ENCODE measurements at places on chromosomes 16 and 17.

GRCh38 chr17:31095236-31096105 lies 694 bp downstream of the NF1 start:
- DNase-seq = peak; percentile 27

DNA sequence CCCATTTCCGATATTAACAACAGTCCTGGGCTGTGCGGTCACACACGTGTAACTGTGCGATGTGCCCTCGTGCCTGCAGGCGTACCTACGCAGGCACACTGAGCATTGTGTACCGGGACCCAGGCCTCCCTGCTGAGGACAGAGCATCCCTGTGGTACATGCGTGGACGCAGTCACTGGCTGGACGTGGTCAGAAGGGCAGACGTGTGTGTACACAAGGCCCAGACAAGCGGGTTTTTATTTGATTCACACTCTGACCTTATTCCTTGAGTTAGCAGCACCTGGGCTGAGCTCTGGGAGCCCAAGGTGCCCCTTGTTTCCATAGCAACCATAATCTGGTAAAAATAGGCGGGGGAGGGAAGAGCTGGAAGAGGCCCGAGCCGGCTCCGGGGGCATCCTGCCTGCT lies 19.5 kb downstream of the RAP1GAP2 start:
- no peak for DNase-seq

- DNase-seq = no peak
Observed at GRCh38 chr16:9070254-9070653, 21.2 kb upstream of the HAPSTR1 start.

- DNase-seq = no peak
Observed at GRCh38 chr17:67982686-67983382, 13.4 kb downstream of the C17orf58 start.

DNA sequence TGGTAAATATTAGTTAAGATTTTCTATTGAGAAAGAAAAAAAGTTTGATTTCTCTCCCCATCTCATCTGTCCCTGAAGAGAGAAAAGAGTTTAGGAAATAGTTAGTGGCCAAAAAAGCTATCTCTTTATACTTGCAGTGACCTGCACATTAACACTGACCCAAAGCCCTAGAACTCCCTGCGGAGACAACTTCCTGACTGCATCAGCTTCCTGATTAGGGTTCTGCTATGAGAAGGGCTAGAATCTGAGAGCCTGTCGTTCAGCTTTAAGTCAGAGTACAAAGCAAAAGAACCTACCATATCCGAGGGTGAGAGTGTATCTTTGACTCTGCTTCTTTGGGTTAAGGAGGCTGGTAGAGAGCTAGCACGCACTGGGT lies 24.7 kb downstream of the LIMD2 start:
- DNase-seq = peak; percentile 39

- DNase-seq = no peak
Observed at GRCh38 chr17:77217566-77217965, 76.8 kb downstream of the SEC14L1 start.

GRCh38 chr16:81633680-81634379 lies 145.3 kb upstream of the PLCG2 start:
- DNase-seq = no peak

DNA sequence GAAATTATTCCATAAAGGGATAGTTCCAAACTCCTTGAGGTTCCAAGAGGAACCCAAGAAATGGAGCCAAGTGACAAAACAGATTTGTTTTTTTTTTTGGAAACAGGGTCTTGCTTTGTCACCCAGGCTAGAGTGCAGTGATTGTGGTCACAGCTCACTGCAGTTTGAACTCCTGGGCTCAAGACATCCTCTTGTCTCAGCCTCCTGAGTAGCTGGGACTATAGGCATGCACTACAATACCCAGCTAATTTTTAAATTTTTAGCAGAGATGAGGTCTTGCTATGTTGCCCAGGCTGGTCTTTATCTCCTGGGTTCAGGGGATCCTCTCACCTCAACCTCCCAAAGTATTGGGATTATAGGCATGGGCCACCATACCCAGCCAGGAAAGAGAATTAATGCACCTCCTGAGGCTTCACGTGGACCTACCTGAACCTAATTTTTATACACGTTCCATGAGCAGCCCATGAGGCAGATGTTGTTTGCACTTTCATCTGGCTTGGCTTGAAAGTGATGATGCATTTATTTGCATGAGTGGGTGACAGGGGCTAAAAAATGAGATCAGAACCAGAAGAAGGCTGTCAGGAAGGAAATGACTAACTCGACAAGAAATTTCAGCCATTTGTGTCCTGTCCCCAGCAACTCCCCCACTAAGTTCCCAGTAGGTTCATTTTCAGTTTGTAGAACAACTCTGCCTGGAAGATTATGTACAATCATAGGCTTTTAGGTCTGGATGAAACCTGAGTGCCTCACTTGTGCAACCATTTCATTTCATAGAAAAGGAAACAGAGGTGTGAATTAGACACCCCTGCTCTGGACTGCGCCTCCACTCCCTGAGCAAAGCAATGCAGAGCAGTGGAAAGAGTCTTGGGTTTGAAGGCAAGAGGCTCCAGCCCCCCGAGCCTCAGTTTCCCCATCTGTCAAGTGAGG lies 10.3 kb upstream of the IRF8 start:
- peak; percentile 60 for DNase-seq

- DNase-seq = no peak
Observed at GRCh38 chr17:36937959-36938565, 787 bp downstream of the LHX1 start.

DNA sequence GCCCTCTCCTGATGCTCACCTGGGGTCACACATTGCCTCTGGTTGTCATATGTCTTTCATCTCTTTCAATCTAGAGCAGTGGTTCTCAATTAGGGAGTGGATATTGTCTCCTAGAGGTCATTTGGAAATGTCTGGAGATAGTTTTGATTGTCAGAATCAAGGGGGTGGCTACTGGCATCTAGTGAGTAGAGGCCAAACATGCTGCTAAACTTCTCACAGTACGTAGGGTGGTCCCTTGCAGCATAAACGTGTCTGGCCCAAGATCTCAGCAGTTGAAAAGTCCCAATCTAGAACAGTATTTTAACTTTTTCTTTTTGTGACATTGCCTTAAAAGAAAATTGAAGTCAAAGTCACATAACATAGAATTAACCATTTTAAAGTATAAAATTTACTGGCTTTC lies 30.5 kb upstream of the SLC5A10 start:
- no peak for DNase-seq

GRCh38 chr16:25210758-25211157 lies 6.0 kb upstream of the AQP8 start:
- peak; percentile 41 for DNase-seq

- no peak for DNase-seq
Observed at GRCh38 chr17:1496869-1497268, 4.4 kb upstream of the MYO1C start.

GRCh38 chr17:17361867-17362539 lies 58.8 kb downstream of the NT5M start:
- DNase-seq = no peak

DNA sequence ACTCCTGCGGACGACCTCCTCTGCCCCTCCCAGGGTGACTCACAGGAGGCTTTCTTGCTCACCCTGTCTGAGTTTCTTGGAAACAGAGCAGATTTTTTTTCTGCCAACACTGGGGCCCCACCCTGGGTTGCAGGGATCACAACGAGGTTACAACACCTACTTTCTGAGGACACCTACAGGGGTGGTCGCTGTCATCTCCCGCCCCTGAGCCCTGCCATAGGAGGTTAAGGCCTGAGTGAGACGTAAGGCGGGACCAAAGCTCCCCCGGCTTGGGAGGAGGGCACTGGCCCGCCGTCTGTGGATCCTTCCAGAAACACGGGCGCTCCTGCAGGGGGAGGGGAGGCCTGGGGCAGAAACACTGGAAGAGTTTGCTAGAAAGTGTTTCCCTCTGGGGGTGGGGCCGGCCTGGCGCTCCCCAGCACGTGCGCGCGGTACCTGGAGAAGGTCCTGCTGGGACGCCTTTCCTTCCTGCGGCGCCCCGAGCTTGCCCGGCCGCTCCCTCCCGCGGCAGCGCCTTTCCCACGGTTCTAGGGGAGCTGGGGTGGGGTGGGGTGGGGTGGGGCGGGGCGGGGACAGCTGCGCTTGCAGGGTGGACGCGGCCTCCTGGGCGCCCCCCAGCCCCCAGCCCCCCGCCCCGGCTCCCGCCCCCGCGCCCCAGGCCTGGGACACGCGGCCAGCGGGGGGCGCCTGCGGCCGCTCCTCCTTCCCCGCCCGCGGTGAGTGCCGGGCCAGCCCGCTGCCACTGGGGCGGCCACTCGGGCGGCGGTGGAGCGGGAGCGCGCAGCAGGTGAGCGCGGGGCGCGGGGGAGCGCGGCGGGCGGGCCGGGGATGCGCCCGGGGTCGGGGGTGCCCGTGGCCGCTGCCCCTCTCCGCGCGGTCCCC lies 20.7 kb upstream of the ADCY7 start:
- peak; percentile 50 for DNase-seq

- DNase-seq = no peak
Observed at GRCh38 chr16:51071326-51071725, 79.7 kb downstream of the SALL1 start.

DNA sequence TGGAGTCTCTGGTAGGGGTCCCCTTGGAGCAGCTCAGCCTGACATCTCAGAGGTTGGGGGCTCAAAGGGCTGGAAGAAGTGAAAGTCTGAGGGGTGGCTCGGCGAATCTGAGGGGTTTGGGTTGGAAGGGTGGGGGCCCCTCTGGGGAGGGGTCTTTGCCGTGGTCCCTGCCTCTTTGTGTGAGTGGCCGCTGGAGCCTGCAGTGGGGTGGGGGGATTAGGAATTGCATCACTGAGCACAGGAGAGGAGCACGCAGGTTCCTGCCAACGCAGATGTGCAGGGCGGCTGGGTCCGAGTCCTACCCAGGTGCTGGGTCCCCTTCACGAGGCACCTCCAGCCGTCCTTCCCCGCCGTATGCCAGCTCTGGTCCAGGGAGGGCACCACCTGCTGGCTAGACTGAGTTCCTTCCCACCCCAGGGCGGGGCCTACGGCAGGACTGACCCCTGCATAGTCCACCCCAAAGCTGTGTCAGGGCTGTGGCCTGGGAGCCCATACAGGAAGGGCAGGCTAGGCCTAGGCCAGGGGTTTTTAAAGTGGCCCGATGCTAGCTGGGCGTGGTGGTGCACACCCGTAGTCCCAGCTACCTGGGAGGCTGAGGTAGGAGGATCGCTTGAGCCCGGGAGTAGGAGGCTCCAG lies 9.9 kb downstream of the FMNL1 start:
- no peak for DNase-seq

DNA sequence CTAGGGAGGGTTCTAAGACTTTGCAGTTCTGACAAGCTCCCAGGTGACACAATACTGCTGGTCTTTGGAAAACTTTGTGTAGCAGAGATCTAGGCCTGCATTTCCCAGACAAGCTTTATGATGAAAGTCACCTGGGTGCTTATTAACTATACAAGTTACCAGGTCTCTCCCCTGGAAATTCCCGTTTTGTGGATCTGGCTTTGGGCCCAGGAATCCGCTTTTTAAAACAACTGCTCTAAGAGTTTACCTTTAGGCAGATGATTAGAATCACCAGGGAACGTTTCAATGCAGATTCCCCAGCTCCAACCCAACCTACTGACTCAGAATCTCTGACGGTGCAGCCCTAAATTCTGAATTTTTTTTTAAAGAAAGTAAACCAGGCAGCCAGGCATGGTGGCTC lies 36.3 kb downstream of the MYH3 start:
- no peak for DNase-seq

- DNase-seq = peak; percentile 22
Observed at GRCh38 chr16:50547340-50548124, 664 bp upstream of the NKD1 start.

DNA sequence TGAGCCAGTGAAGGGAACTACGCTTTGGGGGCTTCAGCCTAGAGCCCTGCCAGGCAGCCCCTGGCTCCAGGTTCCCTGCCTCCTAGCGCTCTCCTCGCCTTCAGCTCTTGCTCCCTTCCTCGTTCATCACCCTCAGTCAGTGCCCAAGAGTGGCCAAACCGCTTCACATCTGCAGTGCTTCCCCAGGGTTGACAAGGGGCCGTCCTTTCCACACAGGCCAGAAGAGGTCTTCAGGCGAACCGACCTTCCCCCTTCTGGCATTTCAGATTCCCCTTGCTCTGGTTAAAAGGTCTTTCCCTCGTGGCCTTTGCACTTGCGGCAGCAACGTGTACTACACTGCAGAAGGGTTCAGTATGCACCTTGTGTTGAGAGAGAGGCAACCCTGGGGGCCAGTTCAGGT lies 4.1 kb downstream of the RASD1 start:
- no peak for DNase-seq

DNA sequence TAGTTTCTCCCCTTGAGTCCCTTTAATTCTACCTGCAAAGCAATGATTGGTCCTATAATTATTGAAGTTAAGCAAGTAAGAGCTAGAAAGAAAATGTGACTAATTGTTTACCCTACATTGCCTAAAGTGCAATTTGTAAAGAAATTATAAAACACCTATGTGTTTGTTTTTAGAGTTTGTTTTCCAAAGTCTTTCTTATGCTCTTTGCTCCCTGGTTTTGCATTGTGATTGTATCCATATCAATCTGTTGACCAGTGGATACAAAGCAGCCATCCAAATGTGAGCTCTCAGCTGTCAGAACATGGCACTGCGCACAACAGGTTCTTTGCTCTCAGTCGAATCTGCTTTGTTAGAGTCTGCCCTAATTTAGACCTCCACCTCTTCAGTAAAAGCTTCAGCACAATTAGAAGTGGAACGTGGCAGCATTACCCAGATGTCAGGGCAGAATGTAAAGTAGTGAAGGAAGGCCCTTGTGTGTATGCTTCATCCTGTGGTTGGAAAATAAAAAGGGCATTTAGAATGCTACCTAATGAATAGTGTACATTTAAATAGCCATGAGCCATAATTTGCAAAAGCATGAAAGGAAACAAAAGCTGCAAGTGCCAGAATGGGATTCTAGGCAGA lies 70.5 kb downstream of the AATF start:
- DNase-seq = no peak

DNA sequence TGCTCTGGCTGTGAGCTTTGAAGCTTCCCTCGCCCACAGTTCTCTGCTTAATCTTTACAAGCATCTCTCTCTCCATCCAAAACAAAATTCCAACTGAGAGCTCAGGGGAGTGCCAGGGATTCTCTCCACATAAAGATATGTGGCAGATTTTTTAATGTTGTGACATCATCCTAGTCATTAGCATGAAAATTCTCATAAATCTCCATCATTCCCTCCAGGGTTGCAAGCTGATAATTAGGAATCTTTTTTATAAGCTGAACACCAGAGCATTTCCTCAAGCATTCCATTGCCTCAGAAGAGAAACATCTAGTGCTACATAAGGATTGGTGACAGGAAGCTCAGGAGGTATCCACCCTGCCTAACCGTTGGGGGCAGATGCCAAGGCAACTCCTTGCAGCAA lies 82.4 kb upstream of the DNAH9 start:
- no peak for DNase-seq

DNA sequence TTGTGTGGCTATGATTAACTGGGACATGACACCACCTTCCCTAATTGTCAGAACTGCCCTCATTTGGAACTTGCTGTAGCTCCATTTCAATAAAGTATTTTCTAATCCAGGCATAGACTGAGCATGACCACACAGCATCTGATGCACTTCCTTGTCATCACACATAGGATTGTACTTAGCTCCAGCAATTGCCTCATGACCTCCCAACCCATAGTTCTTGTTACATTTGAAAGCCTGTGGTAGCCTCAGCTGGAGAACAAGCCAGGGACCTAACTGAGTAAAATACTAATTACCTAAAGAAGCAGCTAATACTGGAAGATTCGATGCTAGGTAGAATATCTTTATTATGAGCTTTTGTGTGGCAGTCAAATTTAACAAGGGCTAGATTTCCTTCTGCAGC lies 187.3 kb upstream of the KIF2B start:
- no peak for DNase-seq

All from astrocyte of the spinal cord (primary cell).